ENCODE measurements at places on chromosomes 11 and 22.

GRCh38 chr22:25908755-25909154, 166.8 kb downstream of the MYO18B start:
- DNase-seq, result no peak

DNA sequence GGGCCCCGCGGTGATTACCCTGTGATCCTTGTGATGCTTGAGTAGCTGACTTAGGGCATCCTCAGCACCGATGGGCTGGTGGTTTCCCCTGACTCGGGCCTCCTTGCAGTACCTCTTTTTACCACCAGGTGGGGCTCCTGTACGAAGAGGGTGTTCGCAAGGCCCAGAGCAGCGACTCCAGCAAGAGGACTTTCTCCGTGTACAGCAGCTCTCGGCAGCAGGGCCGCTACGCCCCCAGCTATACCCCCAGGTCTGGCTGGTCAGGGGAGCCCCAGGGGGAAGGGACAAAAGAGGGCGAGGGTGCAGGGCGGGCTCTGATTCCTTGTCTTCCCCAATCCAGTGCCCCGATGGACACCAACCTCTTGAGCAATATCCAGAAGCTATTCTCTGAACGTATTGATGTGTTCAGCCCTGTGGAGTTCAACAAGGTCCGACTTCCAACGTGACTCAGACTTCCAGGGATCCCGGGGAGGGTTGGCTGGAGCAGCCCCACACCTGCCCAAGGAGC, 1.3 kb upstream of the TM7SF2 start:
- no peak for DNase-seq

DNA sequence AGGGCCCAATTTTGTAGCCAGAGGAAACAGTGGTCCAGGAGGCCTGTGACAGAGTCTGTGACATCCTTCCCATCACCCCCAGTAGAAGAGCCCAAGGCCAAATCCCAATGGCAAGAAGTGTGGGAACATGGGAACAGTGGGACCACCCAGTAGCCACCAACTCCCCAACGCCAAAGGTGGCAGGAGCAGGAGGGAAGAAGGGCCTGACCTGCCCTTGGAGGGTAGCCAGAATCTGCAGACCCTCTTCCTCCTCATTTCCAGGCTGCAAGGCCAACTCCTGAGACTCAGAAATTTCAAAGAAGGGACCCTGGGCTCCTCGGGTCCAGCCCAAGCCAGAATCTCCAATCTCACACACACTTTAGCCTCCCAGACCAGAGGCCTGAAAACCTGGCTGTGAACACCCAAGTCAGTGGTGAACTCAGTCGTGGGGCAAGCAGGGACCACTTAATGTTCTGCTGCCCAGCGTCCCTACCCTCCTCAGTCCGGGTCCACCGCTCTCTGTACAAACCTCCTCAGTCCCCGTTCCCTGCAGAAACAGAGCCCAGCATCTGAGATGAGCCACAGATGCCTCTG, 6.2 kb downstream of the RAB3IL1 start:
- DNase-seq, result no peak

DNA sequence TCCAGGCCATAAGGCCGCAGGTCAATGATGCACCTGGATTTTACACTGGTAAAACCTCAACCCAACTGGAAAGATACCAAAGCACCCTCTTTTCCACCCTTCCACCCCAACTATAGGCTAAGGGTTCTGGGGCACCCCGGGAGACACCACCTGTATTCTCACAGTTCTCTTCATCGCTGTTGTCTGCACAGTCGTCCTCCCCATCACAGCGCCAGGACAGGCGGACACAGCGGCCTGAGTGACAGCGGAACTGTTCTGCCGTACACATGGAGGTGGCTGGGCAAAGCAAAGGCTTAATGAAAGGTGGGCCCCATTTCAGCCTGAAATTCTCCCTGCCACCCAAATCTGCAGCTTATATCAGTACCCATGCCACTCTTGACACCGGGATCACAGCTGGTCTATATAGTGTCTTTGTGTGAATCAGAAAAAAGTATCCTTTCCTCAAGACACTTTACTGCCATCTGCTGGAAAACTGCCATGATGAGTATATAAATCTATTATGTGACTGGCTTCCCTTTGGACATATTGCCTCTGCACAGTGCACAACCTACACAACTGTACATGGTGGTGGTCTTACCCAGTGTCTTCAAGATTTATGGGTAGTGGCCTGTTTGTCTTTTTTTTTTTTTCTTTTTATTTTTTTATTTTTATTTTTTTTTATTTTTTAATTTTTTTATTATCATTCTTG, 21.5 kb downstream of the LRP4 start:
- DNase-seq, result no peak

DNA sequence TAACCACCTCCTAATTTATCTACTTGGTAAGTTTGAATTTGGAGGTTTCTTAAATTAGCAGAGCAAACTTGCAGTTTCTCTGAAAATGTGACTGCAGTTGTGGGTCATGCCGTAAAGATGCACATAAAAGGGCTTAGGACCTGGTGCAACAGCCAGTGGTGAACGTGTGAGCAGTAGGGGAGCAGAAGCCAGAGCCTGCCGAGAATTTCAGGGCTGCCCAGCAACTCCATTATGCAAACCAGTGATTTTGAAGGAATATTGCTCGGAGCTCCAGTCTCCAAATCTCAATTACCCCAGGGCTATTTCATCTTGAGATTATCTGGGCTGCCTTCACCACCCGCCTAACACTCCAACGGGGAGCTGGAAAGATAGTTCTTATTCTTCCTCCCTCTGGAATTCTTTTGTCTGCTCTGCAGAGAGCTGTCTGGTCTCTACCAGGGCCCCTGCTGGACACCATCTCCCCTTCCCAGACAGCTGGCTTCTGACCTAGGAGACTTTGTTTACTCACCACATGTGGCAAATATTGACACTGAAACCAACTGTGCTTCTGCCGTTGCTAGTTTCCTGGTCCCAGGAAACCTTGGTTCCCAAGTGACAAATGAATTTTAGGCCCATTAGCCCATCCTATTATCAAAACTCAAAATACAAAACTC, 93.9 kb downstream of the DSCAML1 start:
- DNase-seq, result no peak
